GM23248 (cell line): ENCODE measurements at places on chromosomes 4 and X.

GRCh38 chrX:48971249-48972219, at the start of gene KCND1:
Gene KCND1, minus strand, starts transcription at chrX:48971844. Its CDS starts 1,573 bp downstream, at chrX:48970271.
- DNase-seq: peak; percentile 47

DNA sequence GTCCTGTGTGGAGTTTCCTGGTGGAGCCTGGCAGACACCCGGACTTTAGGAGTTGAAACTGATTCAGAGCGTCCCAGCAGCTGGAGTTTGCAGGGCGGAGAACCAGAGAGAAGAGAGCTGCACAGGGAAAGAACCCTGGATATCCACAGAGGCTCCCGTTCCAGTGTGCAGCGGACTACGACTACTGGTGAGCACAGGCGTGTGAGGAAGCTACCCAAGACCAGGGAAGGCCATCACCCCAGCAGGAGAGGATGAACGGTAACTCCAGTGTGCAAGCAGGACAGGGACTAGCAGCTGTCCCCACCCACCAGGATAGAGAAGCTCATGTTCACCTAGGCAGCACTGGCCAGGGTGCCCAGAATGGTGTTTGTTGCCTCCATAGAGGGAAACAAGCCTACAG, 2.3 kb downstream of the LAGE3 start:
- DNase-seq: peak; percentile 13

DNA sequence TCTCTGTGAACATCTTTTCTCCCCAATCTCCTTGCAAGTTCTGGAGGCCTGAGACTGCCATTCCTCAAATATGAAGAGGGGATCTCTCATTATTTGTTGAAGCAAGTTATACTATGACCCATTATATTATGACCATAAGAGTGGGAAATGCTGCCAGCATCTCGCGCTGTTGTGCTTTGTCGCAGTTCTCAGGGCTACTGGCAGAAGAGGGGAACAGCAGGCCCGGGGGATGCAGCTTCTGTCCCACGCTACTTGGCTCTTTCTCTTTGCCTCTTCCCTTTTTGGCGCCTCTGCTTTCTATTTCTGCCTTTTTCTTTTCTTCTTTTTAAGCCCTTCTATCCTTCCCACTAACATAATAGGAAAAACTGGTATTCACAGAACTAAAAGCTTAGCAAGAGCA, 64.2 kb downstream of the GEMIN8 start:
- no peak for DNase-seq

- DNase-seq: no peak
These were observed 1170.5 kb upstream of the AGA start for GRCh38 chr4:178612733-178613132.

DNA sequence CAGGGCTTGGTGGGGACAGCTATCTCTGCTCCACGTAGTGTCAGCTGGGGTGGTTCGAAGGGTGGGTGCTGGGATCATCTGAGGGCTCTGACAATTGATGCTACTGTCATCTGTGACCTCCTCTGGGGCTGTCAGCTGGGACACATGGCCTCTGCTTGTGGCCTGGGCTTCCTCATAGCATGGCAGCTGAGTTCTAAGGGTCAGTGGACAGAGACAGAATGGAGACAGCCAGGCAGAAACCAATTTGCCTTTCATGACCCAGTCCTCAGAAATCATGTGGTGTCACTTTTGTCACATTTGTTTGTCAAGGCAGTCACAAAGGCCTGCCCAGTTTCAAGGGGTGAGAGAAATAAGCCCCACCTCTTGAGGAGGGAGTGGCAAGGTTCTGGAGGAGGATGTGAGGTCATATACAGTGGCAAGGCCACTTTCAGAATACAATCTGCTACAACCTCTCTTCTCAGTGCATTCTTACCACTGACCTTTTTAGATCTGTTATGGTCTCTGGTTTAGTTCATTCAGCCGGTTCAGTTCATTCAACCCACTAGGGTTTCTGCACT, 103.6 kb upstream of the BCOR start:
- DNase-seq: no peak
